ENCODE measurements at places on chromosomes 5 and 9. TPM values are rescaled to one million over a fixed set of nuclear protein-coding genes. Genes with fewer than 3 reads are reported as not detected.

Gene LRRTM2
- 39.1 TPM for total RNA-seq

Gene PTRH1
- 9.8 TPM for total RNA-seq

Gene MELK
- total RNA-seq: 14.6 TPM

GRCh38 chr5:60978968-60979367 lies 34.0 kb downstream of the NDUFAF2 start:
- DNase-seq: no peak

GRCh38 chr5:141815051-141815795 lies 63.0 kb downstream of the PCDH1 start:
- peak; percentile 86 for DNase-seq
